Hematopoietic multipotent progenitor cell (in vitro differentiated cells): ENCODE measurements at places on chromosomes 6 and 20. TPM values are rescaled to one million over a fixed set of nuclear protein-coding genes. Genes with fewer than 3 reads are reported as not detected.
A peak's percentile ranks its signal among the peaks of the same experiment; 100 is the strongest.

GRCh38 chr6:153849072-153849779 lies 189.8 kb upstream of the OPRM1 start:
- DNase-seq = no peak

DNA sequence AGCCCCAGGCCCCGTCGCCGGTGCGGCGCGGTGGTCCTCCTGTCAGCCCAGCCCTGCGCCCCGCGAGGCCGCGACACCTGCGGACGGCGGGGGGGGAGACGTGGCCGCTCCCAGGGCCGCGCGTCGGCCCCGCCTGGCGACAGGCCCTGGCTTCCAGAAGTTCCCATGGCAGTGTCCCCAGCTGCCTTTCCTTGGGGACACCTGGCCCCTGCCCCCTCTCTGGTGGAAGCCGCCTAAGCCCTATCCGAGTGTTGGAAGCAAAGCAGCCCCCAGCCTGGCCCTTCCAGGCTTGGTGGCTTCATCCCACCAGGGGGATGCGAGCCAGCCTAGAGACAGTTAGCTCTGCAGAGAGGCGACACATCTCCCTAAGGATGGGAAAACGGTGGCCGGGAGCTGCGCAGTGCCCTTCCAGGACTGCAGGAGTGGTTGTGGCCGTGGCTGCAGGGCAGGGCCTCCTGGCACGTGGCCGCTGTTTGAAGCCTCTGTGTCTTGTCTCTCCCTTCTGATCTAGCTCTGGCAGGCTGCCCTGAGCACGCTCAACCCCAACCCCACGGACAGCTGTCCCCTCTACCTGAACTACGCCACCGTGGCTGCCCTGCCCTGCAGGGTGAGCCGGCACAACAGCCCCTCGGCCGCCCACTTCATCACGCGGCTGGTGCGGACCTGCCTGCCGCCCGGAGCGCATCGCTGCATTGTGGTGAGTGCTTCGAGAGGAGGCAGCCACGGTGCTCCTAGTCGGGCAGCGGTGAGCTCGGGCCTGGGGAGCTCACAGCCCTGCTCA lies 816 bp downstream of the NPEPL1 start:
- peak; percentile 8 for DNase-seq

GRCh38 chr20:4244700-4245485 lies 229.5 kb upstream of the RNF24 start:
- DNase-seq = no peak

GRCh38 chr6:169162249-169162648 lies 91.4 kb downstream of the THBS2 start:
- DNase-seq = no peak

DNA sequence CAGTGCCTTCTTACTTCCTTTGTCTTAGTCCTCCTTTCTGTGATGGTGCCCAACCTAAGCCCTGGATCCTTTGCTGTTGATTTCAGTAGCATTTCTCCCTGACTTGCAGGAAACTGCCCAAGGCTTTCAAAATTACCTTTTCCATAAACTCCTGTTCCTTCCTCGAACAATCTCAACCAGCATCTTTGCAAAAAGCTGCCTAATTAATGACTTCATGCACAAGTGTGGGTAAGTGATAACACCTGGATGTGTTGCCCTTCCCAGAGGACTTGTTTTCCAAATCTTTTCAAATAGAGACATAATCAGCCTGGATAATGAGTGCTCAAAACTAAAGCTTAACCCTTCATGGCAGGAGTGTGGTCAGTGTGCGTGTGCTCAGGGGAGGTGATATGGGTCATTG lies 118.0 kb downstream of the PCSK2 start:
- DNase-seq = no peak

DNA sequence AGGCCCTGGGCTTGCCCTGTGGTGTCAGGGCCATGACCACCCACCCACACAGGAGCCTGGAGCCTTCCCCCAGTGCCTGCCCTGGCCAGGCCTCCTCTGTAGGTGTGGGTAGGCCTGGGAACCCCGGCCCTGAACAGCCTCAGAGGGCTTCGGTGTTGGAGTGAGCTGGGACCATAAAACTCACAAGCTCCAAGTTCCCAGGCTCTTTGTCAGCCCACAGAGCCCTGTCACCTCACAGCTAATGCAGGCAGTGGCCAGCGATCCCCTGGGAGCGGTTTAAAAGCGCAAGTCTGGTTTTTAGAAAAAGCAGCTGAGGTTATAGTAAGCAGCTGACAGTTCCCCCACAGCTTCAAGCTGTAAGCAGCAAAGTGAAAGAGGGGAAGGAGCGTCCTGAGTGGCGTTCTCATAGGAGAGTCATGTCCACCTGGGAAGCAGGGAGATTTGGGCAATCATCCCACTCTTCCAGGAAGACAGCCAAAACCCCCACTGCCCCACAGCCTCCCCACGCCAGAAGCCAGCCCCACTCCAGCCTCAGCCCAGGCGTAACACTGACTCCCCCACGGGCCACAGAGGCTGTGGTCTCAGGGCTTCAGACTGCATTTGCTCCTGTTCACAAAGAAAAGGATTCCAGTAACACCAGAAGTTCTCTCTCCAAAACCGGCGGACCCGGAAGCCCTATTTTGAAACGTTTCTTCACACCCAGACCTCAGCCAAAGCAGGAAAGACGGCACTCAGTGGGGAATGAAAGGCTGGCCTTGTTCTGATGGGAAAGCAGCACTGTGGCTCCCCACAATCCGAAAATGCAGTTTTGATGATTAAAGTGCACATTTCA lies 34.3 kb upstream of the FOXC1 start:
- DNase-seq = no peak

- no peak for DNase-seq
Measured at GRCh38 chr6:28368522-28368921, 18.8 kb downstream of the ZKSCAN3 start.

DNA sequence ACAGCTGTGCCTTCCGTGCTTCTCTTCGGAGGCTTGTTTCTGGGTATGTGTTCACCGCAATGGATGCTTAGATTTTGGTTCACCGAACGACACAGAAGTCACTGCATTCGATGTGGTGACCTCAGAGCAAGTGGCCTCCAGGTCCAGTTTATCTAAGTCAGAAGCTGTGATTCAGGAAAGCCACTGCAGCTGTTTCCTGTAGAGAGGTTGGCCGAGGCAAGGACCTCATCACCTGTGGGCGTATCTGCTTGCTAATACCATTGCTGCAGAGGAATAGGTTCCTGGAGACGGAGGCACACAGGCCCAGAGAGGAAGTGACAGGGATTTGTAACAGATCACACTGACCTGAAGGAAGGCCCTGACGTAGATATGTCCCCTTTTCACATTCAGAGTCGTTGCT lies 82.7 kb downstream of the FARS2 start:
- DNase-seq = no peak

- DNase-seq = peak; percentile 75
Measured at GRCh38 chr6:33856655-33857054, 52.9 kb upstream of the MLN start.

DNA sequence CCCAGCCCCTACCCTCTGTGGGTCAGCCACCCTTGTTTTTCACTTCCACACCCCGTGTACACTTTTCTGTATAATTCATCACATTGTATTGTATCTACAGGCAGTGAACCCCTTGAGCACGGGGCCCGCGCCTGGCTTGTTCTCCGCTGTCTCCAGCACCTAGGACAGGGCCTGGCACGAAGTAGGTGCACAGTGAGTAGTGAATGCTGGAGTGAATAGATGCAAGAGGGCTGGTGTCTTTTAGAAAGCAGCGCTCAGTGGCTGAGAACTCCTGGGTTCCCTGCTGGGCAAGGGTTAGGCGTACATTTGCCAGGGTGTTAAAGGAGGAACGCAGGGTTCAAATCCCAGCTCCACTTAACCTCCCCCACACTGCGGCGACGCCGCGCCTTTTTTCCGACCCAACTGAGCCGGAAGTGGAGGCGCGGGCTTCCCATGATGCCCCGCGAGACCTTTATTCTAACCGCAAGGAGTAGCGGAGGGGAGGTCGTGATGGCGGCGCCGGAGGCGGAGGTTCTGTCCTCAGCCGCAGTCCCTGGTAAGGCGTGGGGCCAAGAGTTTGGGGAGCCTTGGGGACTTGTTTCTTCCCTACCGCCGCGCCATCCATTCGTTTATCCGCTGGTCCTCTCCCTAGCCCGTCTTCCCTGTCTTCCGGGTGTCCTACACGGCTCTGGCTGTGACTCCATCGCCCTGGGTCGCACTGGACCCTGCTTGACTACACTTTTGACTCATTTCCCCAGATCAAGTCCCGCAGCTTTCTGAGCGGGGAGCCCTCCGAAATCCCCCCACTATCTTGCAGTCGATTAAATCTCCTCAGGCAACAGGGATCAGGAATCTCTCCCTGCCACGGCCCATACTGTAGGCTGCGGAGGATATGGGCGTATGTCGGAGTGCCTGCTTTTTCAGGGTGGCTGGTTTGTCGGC lies at the start of gene MAD2L1BP:
Gene MAD2L1BP, plus strand, starts transcription at position 454 of the 921 bp plus-strand sequence. Its CDS starts 36 bp downstream, at position 490.
- DNase-seq = peak; percentile 81

GRCh38 chr20:59891581-59891980 lies 41.9 kb downstream of the SYCP2 start:
- DNase-seq = no peak

DNA sequence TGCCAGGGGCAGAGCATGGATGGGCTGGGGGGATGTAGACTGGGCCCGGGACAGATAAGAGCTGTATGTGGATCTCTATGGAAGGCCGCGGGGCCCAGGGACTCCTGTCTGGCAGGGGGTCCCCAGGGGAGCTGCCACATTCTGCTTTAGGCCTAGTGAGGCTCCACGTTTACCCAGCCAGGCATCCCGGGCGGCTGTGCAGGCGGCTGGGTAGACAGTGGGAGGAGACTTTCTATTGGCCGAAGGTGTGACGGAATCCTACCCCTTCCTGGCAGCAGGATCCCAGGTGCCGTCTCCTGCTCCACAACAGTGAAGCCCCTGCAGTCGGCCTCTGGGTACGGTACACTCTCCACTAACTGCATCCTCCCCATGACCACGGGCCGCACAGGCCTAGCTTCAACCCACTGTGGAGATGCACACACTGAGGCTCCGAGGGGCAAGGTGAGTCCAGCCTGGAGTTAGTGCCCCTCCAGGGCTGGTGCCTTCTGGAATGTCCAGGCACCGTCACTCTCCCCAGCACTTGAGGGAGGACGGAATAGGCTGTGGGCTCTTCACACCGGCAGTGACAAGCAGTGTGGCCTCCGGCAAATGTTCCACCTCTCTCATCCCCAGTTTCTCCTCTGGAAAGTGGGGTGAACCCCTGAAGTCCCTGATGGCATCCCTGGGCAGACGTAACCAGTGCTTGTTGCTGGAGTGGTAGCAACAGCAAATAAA lies 36.8 kb upstream of the ZBP1 start:
- DNase-seq = no peak

DNA sequence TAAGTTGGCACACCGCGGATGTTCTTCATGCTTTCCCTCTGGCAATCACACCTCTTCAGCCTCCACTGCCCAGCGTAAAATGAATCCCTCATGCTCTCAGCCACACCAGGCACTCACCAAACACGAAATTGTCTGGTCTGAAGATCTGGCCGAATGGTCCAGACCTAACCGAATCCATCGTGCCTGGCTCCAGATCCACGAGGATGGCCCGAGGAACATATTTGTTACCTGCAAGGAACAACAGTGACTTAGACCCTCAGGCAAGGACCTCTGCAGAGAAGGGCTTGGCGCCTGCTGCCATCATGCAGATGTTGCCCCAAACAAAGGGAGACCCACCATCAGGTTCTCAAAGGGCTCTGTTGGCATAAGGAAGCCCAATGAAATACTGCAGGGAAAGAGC lies 1.4 kb downstream of the TUBB2B start:
- DNase-seq = no peak

GRCh38 chr6:25405442-25405841 lies 126.3 kb downstream of the CARMIL1 start:
- DNase-seq = no peak

- DNase-seq = no peak
Measured at GRCh38 chr6:69846770-69847491, 19.4 kb upstream of the COL19A1 start.

DNA sequence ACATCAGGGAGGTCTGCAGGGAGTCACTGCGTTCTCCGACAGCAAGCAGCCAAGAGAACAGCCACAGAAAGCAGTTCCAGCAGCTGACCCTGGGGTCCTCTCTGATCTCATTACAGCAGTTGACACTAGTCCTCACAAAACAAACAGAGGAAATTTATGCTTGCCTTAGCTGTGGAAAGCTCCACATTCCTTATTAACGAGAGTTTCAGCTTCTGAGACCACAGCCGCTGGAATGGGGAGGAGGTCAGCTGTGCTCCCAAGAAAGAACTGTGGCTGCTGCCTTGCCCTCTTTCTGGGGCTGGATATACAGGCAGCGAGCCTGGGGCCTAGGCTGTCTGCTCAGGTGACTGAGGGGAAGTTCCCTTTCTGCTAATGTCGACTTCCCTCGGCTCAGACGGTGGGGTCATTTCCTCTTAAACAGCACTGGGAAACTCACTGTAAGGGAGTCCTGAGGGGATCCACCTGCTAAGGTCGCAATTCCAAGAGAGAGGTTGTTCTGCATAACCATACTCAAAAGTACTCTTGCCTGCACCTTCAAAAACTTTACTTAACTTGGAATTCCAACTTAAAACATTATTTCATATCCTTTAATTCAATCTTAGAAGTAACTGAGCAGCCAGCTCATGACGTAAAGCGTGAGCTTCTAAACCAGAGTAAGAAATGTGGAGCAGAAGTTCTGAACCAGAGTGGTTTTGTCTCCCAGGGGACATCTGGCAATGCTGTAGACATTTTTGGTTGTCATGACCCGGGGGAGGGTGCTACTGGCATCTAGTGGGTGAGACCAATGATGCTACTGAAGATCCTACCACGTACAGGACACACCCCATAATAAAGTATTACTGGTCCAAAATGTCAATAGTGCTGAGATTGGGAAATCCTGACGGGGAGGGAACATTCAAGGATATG lies 80.3 kb downstream of the BACH2 start:
- DNase-seq = peak; percentile 61

DNA sequence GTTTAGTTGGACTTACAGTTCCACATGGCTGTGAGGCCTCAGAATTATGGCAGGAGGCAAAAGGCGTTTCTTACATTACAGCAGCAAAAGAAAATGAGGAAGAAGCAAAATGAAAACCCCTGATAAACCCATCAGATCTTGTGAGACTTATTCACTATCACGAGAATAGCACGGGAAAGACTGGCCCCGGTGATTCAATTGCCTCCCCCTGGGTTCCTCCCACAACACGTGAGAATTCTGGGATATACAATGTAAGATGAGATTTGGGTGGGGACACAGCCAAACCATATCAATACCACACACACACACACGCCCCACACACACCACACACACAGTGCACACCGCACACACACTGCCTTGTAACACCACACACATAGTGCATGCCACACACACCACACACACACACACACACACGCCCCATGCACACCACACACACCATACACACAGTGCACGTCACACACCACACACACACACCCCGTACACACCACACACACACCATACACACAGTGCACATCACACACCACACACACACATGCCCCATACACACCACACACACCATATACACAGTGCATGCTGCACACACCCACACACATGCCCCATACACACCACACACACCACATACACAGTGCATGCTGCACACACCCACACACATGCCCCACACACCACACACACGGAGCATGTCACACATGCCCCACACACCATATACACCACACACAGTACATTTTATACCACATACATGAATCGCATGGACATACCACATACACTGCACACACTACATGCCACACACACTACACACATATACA lies 310.5 kb downstream of the TAF4 start:
- no peak for DNase-seq

ZSCAN23 gene
- 2.2 TPM for total RNA-seq

RGS17 gene
- total RNA-seq = under 0.01 TPM

THBS2 gene
- not detected for total RNA-seq

PLCB4 gene
- total RNA-seq = 11.0 TPM

CASS4 gene
- total RNA-seq = 4.0 TPM

HLA-A gene
- total RNA-seq = 1,432 TPM

CRIP3 gene
- total RNA-seq = 0.27 TPM

SOX18 gene
- total RNA-seq = 0.54 TPM

TRAM2 gene
- total RNA-seq = 8.6 TPM

TRIM10 gene
- under 0.01 TPM for total RNA-seq
